ENCODE measurements at places on chromosomes 6 and 20. TPM values are rescaled to one million over a fixed set of nuclear protein-coding genes. Genes with fewer than 3 reads are reported as not detected.

- H3K4me1 ChIP-seq: peaks cover 8% of the 10 kb centered on the region
- H3K27me3 ChIP-seq: no peaks in the 10 kb centered on the region
- no peak for DNase-seq
These were observed 268.3 kb downstream of the CDKAL1 start for GRCh38 chr6:20802596-20802995.

The ANKRD66 gene
- not detected for total RNA-seq

DNA sequence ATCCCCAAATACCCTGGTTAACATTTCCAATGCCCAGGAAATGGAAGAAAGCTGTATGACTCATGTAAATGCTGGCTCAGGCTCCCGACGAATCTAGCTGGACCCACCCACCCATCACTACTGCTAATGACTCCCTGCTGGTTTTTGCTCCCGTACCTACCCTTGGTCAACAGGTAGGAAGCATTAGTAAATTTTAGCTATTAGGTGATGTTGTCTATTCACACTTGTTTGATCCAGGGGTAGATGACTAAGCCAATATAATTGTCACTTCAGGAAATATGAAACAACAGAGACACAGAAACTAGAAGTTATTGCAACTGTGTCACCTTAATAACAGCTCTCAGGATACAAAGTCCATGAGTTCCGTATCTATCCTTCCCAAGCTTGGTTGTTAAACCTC lies 94.4 kb upstream of the BEND6 start:
- peaks cover 24% of the 10 kb centered on the region for H3K4me1 ChIP-seq
- H3K4me3 ChIP-seq: no peak overlapping the region
- no peak overlapping the region for H3K27ac ChIP-seq
- DNase-seq: peak; percentile 53

DNA sequence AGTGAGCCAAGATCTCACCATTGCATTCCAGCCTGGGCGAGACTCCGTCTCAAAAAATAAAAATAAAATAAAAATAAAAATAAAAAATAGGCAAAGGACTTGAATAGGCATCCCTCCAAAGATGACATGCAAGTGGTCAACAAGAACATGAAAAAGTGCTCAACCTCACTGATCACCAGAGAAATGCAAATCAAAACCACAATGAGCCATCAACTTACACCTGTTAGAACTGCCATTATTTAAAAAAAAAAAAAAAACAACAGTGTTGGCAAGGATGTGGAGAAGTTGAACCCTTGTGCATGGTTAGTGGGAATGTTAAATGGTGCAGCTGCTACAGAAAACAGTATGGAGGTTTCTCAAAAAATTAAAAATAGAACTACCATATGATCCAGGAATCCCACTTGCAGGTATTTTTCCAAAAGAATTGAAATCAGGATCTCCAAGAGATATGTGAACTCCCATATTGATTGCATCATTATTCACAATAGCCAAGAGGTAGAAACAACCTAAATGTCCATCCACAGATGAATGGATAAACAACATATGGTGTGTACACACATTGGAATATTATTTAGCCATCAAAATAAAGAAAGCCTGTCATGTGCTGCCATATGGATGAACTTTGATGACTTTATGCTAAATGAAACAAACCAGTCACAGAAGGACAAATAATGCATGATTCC lies 2.8 kb downstream of the C20orf203 start:
- H3K27ac ChIP-seq: no peak overlapping the region
- no peaks in the 10 kb centered on the region for H3K4me1 ChIP-seq
- no peak for DNase-seq

DNA sequence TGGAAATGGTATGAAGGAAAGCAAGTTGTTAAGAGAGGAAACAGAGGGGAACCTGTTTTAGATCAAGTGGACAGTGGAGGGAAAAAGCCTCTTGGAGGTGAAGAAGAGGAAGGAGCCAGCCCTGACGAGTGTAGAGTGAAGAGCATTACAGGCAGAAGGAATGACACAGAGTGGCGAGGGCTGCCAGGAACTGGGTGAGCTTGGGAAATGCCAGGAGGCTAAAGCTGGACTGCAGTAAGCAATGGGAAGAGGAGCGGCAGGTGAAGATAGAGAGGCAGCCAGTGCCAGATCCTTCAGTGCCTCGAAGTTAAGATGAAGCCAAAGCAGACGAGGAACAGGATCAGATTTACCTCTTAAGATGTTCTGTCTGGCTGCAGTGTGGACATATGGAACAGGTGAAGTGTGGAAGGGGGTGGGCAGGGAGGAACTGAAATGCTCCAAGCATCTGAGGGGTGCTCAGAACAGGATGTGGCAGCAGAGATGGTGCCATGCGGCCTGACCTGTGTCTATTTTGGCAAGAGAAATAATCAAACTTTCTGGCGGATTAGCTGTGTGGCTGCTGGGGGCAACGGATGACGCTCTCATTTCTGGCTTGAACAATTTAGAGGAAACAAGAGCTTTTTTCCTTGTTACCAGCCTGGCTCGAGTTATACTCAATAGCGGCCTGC lies 748.4 kb downstream of the PTPRT start:
- DNase-seq: no peak
- H3K27ac ChIP-seq: no peak overlapping the region
- no peaks in the 10 kb centered on the region for H3K27me3 ChIP-seq
- no peaks in the 10 kb centered on the region for H3K36me3 ChIP-seq
- no peak overlapping the region for H3K4me3 ChIP-seq

GRCh38 chr6:133441491-133441890 lies 200.3 kb downstream of the EYA4 start:
- H3K27ac ChIP-seq: no peak overlapping the region
- H3K4me3 ChIP-seq: no peak overlapping the region
- DNase-seq: no peak
- H3K27me3 ChIP-seq: no peaks in the 10 kb centered on the region

Measured in astrocyte (in vitro differentiated cells and primary cell).